Activated naive CD8-positive, alpha-beta T cell treated with anti-CD3 and anti-CD28 coated beads for 36 hours (primary cell): ENCODE measurements at places on chromosomes 1 and 21. TPM values are rescaled to one million over a fixed set of nuclear protein-coding genes. Genes with fewer than 3 reads are reported as not detected.

SLC1A7 gene
- not detected for total RNA-seq

GRCh38 chr1:174743654-174744561, 255.8 kb upstream of the CACYBP start:
- no peak for DNase-seq

- DNase-seq, result peak; percentile 83
Measured at GRCh38 chr1:100894603-100895539, at the start of gene EXTL2. Gene EXTL2 (minus strand): TSS chr1:100894842. CDS start chr1:100888757, 6,085 bp downstream.

DNA sequence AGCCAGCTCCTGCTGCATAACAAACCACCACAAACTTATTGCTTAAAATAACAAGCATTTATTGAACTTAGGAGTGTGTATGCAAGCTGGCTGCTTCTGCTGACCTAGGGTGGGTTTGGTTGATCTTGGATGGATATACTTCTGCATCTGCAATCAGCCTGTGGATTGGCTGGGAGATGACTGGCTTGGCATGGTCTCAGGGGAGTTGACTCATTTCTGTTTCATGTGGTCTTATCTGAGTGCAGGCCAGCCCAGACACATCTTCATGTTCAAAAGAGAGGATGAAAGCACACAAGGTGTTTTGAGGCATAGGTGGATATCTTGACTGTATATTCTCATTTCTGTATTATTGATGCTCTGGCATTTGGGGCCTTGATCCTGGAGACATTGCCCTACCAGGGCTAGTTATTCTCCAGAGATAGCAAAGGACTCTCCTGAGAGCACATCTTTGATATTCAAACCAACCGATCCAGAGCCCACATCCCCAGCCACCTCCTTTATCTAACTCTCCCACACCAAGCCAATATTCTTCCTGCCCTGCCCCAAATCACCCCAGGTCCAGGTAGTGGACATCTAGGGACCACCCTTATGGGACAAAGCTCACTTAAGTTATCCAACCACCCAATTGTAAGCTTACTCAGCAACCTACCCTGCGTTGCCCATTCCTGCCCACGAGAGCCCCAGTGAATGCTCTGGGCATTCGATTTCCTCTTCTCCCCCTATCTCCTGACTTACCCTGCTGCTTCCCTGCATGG, 350.8 kb downstream of the PTPRU start:
- no peak for DNase-seq

DNA sequence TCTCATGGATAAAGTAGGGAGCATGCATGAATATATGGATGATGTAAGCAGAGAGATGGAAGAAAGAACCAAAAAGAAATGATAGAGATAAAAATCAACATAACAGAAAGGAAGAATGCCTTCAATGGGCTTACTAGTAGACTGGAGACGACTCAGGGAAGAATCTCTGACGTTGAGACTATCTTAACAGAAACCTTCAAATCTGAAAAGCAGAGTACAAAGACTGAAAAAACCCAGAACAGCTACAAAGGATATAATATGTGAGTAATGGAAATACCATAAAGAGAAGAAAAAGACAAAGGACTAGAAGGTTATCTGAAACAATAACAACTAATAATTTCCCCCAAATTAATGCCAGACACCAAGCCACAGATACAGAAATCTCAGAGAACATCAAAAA, 18.3 kb upstream of the SELP start:
- DNase-seq, result no peak

SPRR2A gene
- not detected for total RNA-seq

DNA sequence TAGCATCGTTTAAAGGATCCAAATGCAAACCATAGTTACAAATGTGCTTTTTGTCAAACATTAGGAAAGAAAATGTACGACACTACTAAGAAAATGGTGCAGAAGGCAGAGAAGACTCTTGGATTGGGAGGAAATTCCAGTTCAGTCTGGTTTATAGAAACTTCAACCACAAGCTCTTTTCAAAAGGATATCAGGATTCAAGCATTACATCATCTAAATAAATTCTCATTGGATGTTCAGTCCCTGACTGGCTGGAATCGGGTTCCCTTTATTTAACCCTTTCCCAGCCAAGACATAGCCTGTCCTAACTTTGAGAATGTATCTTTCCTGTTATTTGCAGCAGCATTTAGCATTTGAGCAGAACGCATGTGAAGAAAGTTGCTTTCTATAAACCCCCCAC, 184.6 kb downstream of the LMO4 start:
- DNase-seq, result no peak
